ENCODE measurements at places on chromosomes 3 and 15.
A peak's percentile ranks its signal among the peaks of the same experiment; 100 is the strongest.

DNA sequence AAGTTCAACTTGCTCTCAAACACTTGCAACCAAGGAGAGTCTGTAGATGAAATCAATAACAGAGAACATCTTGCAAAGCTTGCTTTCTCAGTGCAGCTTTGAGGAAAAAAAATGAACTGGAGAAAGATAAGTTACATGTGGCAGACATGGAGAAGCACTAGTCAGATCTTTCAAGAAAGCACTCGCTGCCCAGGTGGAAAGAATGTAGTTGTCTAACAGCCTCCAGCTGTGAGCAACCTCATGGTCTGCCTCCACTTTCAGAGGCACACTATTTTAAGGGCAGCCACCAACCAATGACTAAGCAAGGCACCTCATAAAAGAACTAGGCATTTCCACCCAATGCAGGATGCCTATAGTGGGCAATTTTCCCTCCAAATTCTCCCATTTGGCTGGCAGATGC, 125.4 kb upstream of the CPNE4 start:
- no peak for DNase-seq

DNA sequence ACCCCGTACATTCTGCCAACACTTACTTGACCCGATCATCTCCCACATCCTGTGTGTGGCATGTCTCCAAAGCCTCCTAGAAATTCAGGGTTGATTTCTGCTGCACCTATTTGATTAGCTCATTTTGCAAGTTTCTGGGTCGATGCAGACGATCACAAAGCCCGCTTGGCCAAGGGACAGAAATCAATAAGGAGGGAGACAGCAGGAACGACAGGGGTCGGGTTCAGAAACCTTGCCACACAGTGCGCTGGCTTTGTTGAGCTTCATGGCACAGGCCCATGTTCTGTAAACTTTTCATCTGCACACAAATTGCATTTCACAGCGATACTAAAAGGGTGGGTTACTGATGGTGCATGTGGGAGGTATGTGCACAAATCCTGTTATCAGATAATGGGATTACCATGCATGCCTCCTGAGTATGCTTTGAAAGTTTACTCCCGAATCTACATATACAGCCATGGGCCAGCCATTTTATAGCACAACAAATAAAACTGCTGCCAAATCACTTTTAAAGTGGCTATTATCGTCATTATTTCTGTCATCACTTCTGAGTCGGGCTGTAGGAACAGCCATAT, 95.9 kb upstream of the ATP11B start:
- DNase-seq = no peak

DNA sequence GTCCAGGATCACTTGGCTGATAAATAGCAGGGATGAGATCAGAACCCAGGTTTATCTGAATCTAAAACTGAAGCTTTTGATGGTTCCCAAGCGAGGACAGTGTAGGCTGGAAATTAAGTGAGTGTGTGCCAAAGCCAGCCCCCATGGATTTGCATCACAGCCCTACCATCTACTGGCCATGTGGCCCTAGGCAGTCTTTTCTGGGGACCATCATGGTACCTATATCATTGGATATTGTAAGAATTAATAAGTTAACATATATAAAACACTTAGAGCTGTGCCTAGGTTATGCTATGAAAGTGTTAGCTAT, 32.8 kb upstream of the SSR3 start:
- no peak for DNase-seq

DNA sequence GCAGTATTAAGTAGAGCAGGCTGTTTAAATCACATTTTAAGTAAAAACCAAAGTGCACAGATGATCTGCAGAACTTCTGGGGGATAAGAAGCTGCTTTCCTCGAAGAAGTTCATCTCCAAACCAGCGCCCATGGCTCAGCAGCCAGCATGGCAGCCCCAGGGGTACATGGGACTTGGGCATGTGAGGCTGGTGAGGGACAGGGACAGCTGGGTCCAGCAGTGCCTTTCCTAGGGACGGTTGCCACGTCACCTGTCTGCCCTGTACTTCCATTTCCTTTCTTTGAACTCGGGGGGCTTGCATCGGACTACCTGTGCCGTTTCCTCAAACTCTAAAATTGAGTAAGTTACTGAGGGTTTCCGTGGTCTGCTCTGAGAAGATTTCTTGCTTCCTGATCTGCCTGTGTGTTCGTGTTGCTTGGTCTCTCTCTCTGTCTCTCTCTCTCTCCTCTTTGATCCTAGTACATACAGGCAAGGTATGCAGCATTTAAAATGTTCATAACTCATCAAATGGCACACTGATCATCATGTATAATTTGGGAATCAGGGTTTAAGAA, 67.6 kb downstream of the IGF1R start:
- no peak for DNase-seq

DNA sequence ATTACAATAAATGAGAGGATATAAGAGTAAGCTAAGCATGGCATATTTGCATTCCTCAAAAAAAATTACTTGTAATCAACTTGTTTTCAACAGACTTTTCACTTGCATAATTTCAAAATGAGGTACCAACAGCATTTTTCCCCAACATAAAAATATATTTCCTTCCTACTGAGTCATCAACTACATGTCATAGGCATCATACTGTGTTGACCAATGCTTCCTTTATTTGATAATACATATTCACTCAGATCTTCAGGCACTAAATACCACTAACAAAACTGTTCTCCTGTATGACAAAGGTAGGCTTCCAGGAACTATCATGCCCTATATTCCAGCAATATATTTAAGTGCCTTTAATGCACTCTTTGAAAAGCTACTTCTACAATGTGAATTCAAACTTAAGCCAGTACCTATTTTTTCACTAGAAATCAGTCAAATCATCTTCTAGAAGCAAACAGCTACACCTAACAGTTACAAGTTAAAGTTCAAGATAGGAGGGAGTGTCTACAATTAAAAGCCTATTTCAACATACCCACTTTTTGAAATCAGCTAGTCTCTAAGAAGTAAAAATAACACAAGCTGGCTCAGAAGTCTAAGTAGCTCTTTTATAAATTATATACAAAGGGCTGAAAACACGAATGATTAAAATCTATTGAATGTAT, 11.3 kb downstream of the ADAM10 start:
- DNase-seq = peak; percentile 73

GRCh38 chr3:15164340-15164739, 41.7 kb upstream of the CAPN7 start:
- no peak for DNase-seq

DNA sequence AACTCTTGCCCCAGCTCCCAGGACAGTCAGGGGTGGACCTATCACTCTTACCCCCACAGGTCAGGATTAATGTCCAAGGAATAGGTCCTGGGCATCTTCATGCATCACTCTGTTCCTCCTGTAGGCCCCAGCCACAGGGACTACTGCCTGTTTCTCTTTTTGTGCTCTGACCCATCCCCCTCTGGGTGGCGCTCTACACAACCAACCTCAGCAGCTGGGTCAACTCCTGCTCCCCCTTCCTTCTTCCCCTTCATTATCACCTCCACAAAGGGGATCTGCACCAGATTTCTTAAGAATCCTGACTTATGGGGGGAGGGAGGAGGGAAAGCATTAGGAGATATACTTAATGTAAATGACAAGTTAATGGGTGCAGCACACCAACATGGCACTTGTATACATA, 12.2 kb upstream of the TRANK1 start:
- no peak for DNase-seq

DNA sequence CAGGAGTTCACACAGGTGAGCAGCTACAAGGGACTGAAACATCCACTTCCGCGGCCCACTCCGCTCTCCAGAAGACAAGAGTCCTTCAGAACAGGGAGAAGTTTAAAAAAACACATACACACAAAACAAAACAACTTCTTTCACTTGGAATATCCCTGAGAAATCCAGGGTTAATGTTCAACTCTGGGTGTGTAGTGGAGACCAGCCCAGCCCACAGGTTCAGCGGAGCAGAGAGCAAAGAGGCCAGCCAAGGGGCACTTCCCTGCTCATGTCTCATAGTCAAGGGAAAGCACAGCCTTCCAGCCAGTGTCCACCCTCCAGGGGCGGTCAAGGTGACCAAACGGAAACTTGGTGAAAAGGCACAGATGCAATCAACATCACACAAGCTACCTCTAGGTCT, 41.6 kb downstream of the WNT5A start:
- DNase-seq = no peak

- DNase-seq = no peak
Observed at GRCh38 chr3:71300951-71301393, 282.6 kb downstream of the FOXP1 start.

GRCh38 chr3:150740733-150741496, 22.1 kb downstream of the SIAH2 start:
- DNase-seq = no peak

- no peak for DNase-seq
Observed at GRCh38 chr3:165502707-165503106, 306.5 kb upstream of the SLITRK3 start.

GRCh38 chr3:125003369-125003853, 52.4 kb downstream of the HEG1 start:
- DNase-seq = no peak

GRCh38 chr3:50256978-50257890, 11.7 kb upstream of the SEMA3B start:
- peak; percentile 33 for DNase-seq

DNA sequence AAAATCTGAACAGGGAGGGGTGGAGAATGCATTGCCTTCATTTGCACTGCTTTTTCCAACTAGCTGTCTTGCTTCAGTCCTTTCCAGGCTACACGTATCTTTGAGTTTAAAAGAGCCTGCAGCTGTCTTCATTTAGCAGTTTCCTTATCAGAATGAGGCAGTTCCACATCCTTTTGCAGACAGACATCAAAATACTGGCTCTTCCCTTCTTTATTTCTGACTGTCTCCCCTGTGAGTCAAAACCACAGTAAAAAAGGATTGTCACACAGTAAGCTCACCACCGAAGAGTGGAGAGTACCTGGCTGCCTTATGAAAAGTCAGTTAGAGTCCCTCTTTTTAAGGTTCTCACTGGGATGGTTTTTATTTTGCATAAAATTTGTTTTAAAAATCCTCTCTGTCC, 205.5 kb upstream of the CD96 start:
- DNase-seq = no peak

GRCh38 chr3:11323813-11324212, 51.6 kb downstream of the ATG7 start:
- DNase-seq = no peak

DNA sequence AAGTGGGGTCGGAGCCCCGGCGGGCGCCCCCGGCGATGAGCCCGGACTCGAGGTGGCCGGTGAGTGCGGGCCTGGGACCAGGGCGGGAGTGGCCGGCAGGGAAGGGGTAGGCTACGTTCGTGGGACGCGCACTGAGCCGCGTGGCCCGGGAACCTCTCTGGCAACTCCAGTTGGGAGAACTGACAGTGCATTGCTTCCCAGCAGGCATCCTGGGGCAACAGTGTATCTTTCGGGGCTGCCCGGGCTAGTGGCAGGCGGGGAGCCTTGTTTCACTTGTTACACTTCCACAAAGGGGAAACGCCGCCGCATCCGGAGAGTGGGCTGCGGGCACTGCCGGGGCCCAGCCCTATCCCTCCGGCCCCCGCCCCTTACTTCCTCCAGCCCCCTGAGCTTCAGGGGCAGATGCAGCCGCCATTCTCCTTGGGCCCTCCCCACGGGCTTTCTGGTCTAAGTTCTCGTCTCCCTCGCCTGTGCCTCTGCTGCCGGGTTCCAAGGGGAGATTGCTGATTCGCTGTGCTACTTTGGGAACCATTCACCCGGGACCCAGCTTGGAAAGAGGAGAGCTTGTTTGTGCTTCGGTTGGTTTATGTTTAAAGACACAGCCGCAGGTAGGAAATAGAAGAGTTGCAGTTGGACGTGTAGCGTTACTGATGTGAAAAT, 675 bp downstream of the BRPF1 start:
- DNase-seq = peak; percentile 43

GRCh38 chr3:46194868-46195553, 13.1 kb downstream of the CCR1 start:
- DNase-seq = peak; percentile 61

DNA sequence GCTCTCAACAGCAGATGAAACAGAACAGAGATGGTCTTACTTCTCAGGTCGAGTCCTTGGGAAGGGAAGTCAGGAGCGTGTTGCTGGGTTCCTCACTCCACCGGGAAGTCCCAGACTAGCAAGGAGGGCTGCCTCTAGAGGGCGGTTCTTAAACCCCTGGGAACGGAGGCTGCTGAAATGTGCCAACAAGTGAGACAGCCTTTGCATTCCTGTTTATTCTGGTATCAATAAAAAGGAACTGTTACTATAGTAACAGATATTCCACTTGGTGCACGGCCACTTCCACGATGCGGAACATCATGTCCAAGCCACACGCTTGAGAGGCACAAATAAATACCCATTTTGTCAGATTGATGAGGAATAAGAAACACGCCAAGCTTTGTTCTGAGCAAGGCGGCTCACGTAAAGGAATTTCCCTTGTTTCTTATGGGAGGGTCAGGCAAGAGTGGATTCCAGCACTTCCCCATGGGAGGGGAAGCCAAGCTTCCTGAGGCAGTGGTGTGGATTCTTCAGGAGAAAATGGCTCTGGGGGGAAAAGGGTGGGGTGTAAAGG, at the start of gene FAM107A:
TSS of gene FAM107A (minus strand) at position 123 of the 553 bp plus-strand sequence. CDS start 7,531 bp downstream, outside the sequence.
- DNase-seq = no peak

- no peak for DNase-seq
Observed at GRCh38 chr15:39593656-39594445, 13.0 kb downstream of the THBS1 start.

DNA sequence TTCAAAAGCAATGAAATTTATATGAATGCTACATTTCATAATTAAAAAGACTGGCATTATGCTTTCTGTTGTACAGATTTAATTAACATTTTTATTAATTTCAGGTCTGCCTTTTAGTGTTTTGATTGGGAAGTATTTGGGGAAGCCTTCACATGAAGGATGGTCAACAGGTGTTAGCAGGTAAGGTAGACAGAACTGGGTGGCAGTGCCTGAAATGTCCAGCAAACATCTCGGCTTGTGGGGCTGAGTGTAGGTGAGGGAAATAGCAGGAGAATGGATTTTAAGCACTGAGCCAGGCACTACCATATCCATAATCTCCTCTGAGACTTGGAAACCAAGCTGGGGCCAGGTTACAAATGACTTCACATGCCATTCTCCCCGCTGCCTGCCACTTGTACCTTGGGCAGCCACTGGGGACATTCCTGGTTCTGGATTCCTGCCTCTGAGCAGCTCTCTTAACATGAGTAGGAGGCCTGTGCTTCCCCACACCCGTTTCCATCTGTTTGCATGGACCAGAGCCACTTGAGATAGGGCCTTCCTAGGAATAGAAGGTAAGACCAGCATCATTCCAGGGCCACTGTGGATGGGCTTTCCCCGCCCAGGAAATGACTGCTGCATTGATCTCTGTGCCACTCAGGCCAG, 125.9 kb upstream of the HES1 start:
- no peak for DNase-seq

GRCh38 chr3:50617911-50618481, 1.0 kb downstream of the MAPKAPK3 start:
- DNase-seq = peak; percentile 51

DNA sequence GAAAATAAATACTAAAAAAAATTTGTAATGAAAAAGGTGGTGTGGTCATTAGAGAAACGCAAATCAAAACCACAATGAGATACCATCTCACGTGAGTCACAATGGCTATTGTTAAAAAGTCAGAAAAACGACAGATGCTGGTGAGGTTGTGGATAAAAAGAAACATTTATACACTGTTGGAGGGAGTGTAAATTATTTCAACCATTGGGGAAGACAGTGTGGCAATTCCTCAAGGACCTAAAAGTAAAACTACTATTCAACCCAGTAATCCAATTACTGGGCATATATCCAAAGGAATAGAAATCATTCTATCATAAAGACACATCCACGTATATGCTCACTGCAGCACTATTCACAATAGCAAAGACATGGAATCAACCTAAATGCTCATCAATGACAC, 120.3 kb downstream of the MYO9A start:
- DNase-seq = no peak

Data from CD14-positive monocyte (primary cell).